Epithelial cell of prostate (primary cell): ENCODE measurements at places on chromosomes 11 and 22.

GRCh38 chr11:132424433-132424832, 1054.0 kb downstream of the NTM start:
- DNase-seq, result no peak

- peak; percentile 57 for DNase-seq
Measured at GRCh38 chr11:78290293-78291176, 101.8 kb downstream of the USP35 start.

DNA sequence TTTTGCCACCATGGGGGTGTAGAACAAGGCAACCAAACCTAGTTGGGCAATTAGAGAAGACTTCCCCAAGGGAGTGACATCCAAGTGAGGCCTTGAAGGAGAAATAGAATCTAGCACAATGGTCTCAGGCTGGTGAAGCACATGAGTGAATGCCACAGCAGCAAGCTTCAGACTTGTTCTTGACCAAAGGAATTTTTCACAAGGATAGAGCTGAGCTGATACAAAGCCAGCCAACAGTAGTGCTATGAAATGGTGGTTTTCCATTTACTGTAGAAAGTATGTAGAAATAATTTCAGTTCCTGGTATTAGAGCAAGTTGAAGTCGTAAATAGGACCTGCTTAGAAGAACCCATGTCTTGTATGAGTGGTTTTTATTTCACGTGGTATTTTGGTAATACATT, 148.3 kb upstream of the RASSF10 start:
- DNase-seq, result no peak

DNA sequence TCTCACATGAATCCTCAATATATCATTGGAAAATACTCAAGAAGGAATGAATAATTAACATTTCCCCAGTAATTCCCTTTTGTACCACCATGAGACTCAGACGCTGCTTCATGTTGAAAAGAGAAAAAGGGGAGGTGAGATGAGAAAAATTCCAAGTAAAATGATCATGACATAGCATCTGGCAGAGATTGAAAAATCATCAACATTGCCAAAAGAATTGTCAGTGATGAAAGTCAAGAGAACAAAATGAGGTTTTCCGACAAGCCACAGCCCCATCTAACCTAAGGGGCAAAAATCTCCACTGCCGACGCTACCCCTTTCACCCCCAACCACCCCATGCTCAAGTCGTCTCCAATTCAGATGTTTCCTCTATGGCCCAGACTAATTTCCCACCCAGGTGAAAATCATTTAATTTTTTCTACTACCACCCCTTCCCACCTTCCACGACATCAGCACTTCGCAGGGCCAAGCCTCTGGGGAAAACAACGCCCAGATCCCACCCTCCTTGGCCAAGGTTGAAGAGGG, 1.2 kb downstream of the RAB6A start:
- no peak for DNase-seq

- DNase-seq, result no peak
Measured at GRCh38 chr11:2513441-2513840, 68.6 kb downstream of the KCNQ1 start.

DNA sequence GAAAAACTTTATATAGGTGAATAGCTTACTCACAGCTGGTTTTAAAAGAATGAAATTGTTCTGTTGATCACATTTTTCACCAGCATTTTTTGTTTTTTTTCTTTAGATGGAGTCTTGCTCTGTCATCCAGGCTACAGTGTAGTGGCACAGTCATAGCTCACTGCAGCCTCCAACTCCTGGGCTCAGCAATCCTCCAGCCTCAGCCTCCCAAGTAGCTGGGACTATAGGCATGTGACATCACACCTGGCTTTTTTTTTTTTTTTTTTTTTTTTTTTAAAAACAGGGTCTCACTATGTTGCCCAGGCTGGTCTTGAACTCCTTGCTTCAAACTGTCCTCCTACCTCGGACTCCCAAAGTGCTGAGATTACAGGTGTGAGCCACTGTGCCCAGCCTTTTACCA, 3.6 kb downstream of the PACS1 start:
- DNase-seq, result no peak

- no peak for DNase-seq
Measured at GRCh38 chr11:78460471-78460870, 42.9 kb upstream of the GAB2 start.

- no peak for DNase-seq
Measured at GRCh38 chr22:20424932-20425565, 12.6 kb downstream of the SCARF2 start.

- DNase-seq, result peak; percentile 39
Measured at GRCh38 chr11:70556884-70557741, 158.8 kb downstream of the CTTN start.

GRCh38 chr22:23718371-23719165, 27.8 kb downstream of the RGL4 start:
- DNase-seq, result no peak

DNA sequence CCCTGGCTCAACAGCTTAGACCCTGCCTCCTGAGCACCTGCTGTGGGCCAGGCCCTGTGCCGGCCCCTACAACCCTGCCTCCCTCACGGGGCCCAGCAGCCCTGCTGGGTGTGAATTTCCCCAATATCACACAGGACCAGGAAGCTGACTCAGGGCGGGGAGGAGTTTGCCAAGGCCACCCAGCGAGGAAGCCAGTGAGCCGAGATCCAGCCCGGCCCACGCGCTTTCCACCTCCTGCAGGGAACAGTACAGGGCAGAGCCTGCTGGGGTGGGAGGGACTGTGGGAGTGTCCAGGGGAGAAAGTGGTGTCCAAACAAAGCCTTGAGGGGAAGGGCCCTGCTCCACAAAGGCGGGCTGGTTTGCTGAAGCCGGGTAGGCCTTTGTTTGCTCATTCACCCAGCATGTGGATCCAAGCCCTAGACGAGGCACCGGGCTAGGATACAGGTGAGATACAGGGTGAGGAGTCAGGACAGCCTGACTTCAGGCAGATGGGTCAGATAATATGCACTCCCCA, 26.8 kb downstream of the RPL3 start:
- peak; percentile 70 for DNase-seq

DNA sequence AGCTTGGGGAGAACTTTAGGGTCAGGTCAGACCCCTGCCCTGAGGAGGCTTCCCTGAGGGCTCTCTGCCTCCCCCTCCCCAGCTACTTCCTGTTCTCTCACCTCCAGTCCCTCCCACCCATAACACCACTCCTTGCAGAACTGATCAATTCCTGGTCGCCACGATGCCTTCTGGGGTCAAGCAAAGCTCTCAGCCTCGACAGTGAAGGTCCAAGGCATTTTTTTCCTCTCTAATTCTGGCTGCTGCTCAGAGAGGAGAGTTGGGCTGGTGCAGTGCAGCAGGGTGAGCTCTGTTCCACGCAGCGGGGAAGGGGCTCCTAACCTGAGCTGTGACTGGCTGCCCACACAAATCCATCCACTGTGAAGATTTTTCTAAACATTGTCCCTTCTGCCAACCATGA, 628.4 kb downstream of the BRD1 start:
- DNase-seq, result no peak

- DNase-seq, result no peak
Measured at GRCh38 chr11:101441747-101442146, 142.1 kb downstream of the TRPC6 start.

DNA sequence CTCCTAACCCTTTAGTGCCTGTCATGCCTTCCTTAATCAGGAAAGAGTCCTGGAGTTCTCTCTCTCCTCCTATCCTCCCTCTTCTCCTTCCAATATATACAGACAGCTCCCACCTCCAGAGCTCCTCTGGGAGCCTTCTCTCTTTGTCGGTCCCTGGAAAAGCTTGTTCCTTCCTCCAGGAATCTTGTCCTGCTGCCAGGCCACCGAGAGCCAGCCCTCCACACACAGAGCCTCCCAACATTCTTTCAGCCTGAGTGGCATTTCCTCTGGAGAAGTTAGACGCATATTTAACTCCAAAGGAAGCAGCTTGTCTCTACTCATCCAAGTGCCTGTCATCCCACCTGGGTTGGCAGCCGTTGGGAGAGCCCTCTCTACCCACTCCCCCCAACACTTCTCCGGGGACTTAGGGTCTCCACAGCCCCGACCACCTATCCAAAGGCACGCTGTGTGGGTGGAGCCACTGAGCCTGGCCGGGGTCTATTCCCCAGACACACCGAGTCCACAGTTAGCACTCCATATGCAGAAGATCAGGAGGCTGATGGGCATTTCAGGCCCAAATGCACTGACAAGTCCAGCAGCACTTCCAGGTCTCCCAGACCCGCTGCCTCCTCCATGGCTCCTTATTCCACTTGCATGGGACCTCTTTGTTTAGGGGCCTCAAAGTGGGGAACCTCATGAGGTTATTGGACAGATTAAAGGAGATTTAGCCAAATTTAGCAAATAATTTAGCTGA, 31.1 kb downstream of the DKK3 start:
- DNase-seq, result no peak

- no peak for DNase-seq
Measured at GRCh38 chr11:201966-202365, 5.2 kb downstream of the BET1L start.

DNA sequence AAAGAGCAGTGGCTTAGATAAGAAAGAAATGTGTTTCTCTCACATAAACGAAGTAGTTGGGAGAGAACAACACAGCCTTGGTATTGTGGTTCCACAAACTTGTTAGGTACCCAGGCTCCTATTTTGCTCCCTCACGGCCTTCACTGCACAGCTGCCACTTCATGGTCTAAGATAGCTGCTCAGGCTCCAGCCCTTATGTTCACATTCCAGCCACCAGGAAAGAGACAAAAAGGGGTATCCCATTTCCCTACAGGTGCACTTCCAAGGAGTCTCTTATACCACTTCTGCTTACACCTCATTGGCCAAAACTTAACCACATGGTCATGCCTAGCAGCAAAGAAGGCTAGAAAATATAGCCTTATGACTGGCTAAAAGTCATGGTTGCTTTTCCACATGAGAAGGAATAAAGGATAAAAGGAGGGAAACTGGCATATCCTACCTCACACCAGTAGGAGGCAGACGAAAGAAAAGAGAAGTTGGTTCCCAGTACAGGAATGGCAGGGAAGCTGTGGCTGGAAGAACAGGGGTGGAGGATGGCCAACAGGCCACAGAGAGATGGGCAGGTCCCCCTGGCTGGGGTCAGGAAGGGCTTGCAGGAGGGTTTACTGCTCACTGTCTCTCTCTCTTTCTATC, 5.4 kb upstream of the HDHD5 start:
- no peak for DNase-seq

- DNase-seq, result no peak
Measured at GRCh38 chr11:18324381-18324780, 2.0 kb downstream of the GTF2H1 start.

DNA sequence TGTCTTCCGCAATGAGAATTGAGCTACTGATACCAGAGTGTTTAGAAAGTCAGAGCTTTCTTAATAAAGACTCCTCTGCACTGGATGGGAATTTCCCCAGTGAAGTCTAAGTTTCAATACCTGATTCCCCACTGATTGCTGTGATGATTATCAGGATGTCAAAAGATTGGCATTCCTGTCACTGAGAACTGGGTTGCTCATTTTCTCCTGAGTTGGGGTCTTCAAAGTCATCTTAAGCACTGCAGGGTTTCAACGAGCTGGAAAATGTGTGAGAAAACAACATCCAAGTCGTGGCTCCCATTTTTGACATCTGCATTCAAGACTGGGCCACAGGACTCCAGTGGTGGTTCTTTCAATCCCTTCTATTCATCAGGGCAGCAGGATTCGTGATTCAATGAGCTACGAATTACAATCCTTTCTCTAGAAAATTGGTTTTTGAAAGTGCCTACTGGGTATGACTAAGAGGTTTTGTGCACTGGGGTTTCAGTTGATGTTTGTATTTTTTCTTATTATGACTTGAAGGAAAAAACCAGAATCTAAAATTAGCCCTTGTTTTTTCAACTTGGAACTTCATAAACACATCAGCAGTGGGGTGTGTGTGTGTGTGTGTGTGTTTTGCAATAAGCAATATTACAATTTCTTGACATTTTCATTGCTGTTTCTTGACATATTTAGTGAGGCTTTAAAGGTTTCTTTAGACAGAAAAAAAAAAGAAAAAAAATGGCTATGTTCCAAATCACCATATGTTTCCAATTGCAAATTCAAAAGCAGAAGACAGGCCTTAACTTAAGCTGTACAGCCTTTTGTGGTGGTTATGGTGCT, 233.0 kb downstream of the FAM76B start:
- DNase-seq, result no peak

DNA sequence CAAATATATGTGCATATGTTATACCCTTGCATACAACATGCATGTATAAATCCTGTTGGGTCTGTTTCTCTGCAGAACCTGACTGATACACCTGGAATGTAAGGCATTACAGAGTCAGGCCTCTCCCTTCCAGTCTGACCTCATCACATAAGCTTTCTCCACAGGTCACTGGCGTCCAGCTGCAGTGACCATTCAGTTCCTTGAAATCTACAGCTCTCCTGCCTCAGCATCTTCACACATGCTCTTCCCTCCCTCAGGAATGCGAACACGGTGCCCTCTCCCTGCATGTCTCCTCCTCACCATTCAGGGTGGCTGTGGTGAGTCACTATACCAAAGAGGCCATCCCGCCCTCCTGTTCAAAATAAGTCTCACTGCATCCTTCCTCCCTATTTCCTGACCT, 657.8 kb upstream of the B3GAT1 start:
- DNase-seq, result peak; percentile 6

- DNase-seq, result no peak
Measured at GRCh38 chr11:28505232-28505631, 397.0 kb downstream of the METTL15 start.

- no peak for DNase-seq
Measured at GRCh38 chr11:35029979-35030682, 108.8 kb upstream of the CD44 start.
